ENCODE measurements at places on chromosomes 7 and 10. TPM values are rescaled to one million over a fixed set of nuclear protein-coding genes. Genes with fewer than 3 reads are reported as not detected.

GRCh38 chr7:156612930-156613329 is 27.6 kb upstream of the RNF32 start:
- H3K27me3 ChIP-seq, result no peaks in the 10 kb centered on the region
- H3K36me3 ChIP-seq, result no peaks in the 10 kb centered on the region
- H3K4me1 ChIP-seq, result peaks cover 11% of the 10 kb centered on the region

The HGF gene
- 1.8 TPM for polyA plus RNA-seq

- DNase-seq, result no peak
- no peaks in the 10 kb centered on the region for H3K4me1 ChIP-seq
- no peak overlapping the region for H3K4me3 ChIP-seq
- H3K27me3 ChIP-seq, result no peaks in the 10 kb centered on the region
These were observed 728.3 kb downstream of the SORCS1 start for GRCh38 chr10:106436123-106436715.

DNA sequence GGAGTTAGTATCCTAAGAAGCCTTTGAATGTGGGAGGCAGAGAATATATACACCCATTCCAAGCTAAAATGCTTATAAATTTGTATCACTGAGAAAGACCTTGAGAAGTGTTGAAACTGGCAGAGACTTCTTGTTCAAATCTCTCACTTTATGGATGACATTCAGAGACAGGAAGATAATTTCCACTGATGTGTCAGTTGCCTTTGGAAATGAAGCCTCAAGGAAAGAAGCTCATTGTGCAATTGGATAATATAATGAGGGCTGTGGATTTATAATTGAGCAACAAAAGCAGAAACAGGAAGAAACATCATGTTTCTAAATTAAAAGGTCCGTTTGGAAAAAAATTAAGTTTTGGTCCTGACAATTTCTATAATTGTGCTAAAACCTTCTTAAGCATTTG is 789.9 kb upstream of the IGFBP3 start:
- no peaks in the 10 kb centered on the region for H3K36me3 ChIP-seq
- H3K27me3 ChIP-seq, result no peaks in the 10 kb centered on the region
- no peaks in the 10 kb centered on the region for H3K4me1 ChIP-seq

The UMAD1 gene
- polyA plus RNA-seq, result 51.1 TPM

GRCh38 chr7:68689087-68689433 is 909.2 kb upstream of the AUTS2 start:
- H3K36me3 ChIP-seq, result no peaks in the 10 kb centered on the region
- no peaks in the 10 kb centered on the region for H3K4me1 ChIP-seq
- H3K27ac ChIP-seq, result no peak overlapping the region
- no peak for DNase-seq
- no peaks in the 10 kb centered on the region for H3K27me3 ChIP-seq

The ICA1 gene
- 28.8 TPM for polyA plus RNA-seq

The SCART1 gene
- 0.99 TPM for polyA plus RNA-seq

GRCh38 chr10:117240621-117241529 is at the start of gene SLC18A2:
SLC18A2 (plus strand) TSS chr10:117241114; CDS start chr10:117241694, 580 bp downstream.
- no peak within 1 kb of the TSS for H3K27ac ChIP-seq
- H3K36me3 ChIP-seq, result no peaks in the 10 kb centered on the region
- peaks cover 26% of the 10 kb centered on the region for H3K27me3 ChIP-seq
- DNase-seq, result no peak
- peak within 1 kb of the TSS; percentile 18 for H3K4me3 ChIP-seq

The HSPA14 gene
- 19.7 TPM for polyA plus RNA-seq

The SKIDA1 gene
- polyA plus RNA-seq, result not detected

The CYP2E1 gene
- 0.66 TPM for polyA plus RNA-seq

The PPP1R17 gene
- polyA plus RNA-seq, result not detected

The FRMPD2 gene
- polyA plus RNA-seq, result not detected

GRCh38 chr7:116087291-116087690 is 56.7 kb upstream of the TFEC start:
- H3K36me3 ChIP-seq, result no peaks in the 10 kb centered on the region
- H3K27ac ChIP-seq, result no peak overlapping the region
- H3K27me3 ChIP-seq, result no peaks in the 10 kb centered on the region
- no peak overlapping the region for H3K4me3 ChIP-seq

DNA sequence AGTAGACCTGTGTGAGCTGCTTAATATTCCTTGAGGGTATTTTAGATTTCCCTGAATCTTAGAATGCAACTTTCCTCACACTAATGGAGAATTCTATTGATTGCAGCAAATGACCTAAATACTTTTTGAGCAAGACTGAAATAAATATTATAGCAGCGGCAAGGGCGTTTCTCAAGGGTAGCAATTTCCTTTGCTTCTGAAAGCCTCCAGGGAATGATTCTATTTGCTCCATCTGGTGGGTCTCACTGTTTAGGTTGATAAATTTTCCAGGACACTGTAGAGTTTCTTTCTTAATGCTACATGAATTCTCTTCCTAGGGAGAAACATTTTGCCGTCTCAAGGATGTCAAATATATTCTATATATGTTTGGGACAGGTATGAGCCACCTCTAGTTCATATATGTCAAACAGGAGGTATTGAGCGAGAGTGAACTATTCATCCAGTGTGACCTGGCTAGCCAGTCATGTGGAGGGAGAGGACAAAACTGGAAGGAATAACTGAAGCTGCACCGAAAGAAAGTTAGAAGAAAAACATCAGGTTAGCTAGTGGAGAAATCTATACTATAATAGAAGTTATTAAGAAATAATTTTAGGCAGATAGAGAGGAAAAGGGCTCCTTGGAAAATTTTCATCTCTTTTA is 57.9 kb upstream of the FZD8 start:
- H3K4me3 ChIP-seq, result no peak overlapping the region
- DNase-seq, result no peak

- peak; percentile 83 for DNase-seq
- peaks cover 11% of the 10 kb centered on the region for H3K4me1 ChIP-seq
- peak overlapping the region; percentile 61 for H3K27ac ChIP-seq
These were observed 117.4 kb downstream of the CABCOCO1 start for GRCh38 chr10:61779950-61780659.

The RBM20 gene
- 0.64 TPM for polyA plus RNA-seq

GRCh38 chr10:49633327-49634068 is 19.7 kb downstream of the CHAT start:
- DNase-seq, result peak; percentile 46
- no peaks in the 10 kb centered on the region for H3K4me1 ChIP-seq
- H3K27ac ChIP-seq, result no peak overlapping the region
- no peak overlapping the region for H3K4me3 ChIP-seq

- H3K4me1 ChIP-seq, result peaks cover 68% of the 10 kb centered on the region
- no peaks in the 10 kb centered on the region for H3K36me3 ChIP-seq
- H3K4me3 ChIP-seq, result peak overlapping the region; percentile 89
These were observed 548 bp downstream of the AGAP3 start for GRCh38 chr7:151086802-151087244.

DNA sequence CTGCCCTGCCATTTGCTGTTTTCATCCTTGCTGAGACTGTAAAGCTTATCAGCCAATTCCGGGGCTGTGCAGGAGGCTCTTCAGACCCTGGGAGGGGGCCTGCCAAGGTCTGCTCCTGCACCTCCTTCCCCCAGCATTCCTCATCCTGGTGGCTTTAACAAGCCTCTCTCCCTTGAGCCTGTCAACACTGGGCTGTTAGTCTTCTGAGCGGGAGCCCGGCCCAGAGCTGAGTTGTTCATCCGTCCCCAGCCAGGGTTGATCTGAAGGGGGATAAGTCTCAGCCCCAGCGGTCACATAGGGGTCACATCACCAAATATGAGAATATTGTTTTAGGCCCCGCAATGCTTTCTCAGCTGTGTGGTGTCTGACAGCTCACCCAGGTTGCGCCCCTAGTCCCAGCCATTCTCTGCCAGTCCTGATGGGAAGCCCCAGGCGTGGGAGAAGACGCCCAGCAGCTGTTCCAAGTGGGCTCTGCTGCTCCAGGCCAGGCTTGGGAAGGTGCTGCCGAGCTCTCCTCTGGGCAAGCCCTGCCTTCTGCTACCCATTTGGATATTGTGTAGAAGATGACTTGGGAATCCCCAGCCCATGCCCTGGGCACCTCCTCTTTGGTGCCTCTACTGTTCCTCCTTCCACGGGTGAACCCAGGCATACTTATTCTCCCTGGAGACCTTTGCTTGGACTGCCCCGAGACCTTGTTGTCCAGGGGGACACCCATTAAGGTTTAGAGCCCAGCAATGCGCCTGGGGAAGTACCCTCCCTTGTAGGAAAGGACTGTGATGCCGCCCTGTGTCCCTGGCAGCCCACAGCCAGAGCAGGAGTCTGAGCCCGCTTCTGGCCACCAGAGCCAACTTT is 23.5 kb upstream of the TRIM8 start:
- peaks cover 28% of the 10 kb centered on the region for H3K36me3 ChIP-seq

The WASHC2C gene
- polyA plus RNA-seq, result 28.2 TPM

The TCAF2 gene
- polyA plus RNA-seq, result 3.2 TPM

- no peak overlapping the region for H3K27ac ChIP-seq
- no peaks in the 10 kb centered on the region for H3K4me1 ChIP-seq
- H3K4me3 ChIP-seq, result no peak overlapping the region
- no peaks in the 10 kb centered on the region for H3K36me3 ChIP-seq
- no peak for DNase-seq
These were observed 31.7 kb upstream of the CCNY start for GRCh38 chr10:35304649-35305048.

The OAT gene
- 54.7 TPM for polyA plus RNA-seq

- no peak overlapping the region for H3K27ac ChIP-seq
- H3K36me3 ChIP-seq, result no peaks in the 10 kb centered on the region
- no peak overlapping the region for H3K4me3 ChIP-seq
- H3K4me1 ChIP-seq, result no peaks in the 10 kb centered on the region
These were observed 8.0 kb downstream of the HGF start for GRCh38 chr7:81761821-81762220.

DNA sequence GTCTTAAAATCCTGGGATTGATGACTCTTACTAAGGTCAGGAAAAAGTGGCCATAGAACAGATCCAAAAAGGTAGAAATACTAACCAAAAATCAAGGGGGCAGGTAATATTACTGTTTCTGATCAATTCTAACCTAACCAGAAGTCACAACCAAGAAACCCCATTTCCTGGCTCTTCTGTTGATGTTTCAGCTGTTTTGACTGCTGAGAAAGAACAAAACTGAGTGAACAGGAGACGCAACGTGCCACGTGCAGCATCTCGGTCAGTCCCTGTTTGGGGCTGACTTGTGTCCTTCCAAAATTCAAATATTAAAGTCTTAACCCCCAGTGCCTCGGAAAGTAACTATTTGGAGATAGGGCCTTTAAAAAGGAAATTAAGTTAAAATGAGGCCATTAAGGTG is 56.8 kb downstream of the JAZF1 start:
- H3K4me3 ChIP-seq, result no peak overlapping the region
- no peaks in the 10 kb centered on the region for H3K36me3 ChIP-seq
- peaks cover 34% of the 10 kb centered on the region for H3K4me1 ChIP-seq
- no peaks in the 10 kb centered on the region for H3K27me3 ChIP-seq
- H3K27ac ChIP-seq, result no peak overlapping the region

- no peaks in the 10 kb centered on the region for H3K36me3 ChIP-seq
- H3K27ac ChIP-seq, result peak overlapping the region; percentile 99
- H3K27me3 ChIP-seq, result no peaks in the 10 kb centered on the region
- H3K4me1 ChIP-seq, result peaks cover 86% of the 10 kb centered on the region
These were observed 6.0 kb downstream of the ZMIZ1 start for GRCh38 chr10:79074732-79075131.

The NRCAM gene
- polyA plus RNA-seq, result not detected

- no peak overlapping the region for H3K4me3 ChIP-seq
- H3K27me3 ChIP-seq, result no peaks in the 10 kb centered on the region
- no peak overlapping the region for H3K27ac ChIP-seq
- H3K4me1 ChIP-seq, result no peaks in the 10 kb centered on the region
These were observed 26.6 kb upstream of the ATRNL1 start for GRCh38 chr10:115066528-115066927.
